ENCODE measurements at places on chromosomes 3 and 15.

DNA sequence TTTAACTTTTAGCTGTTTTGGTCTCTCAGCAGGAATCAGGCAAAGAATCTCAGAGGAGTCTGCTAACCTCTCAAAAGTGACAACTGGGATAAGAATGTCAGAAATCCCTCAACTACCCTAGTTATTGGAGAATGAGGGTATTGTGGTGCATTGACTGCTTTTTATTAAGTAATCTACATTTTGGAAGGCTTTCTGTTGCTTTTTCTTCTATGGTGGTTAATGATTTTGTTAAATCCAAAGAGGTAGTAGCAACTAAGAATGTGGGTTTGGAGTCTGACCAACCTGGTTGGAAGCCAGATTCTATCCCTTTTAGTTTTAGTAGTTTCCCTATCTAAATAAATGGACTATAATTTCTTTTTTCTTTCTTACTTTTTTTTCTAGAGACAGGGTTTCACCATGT is 94.7 kb upstream of the RNF7 start:
- DNase-seq: no peak

- DNase-seq: no peak
These were observed 147.3 kb downstream of the THSD4 start for GRCh38 chr15:71262599-71262998.

GRCh38 chr15:100120111-100120510 is 221.7 kb downstream of the ADAMTS17 start:
- no peak for DNase-seq

GRCh38 chr3:25156626-25157025 is 271.4 kb upstream of the RARB start:
- DNase-seq: no peak

DNA sequence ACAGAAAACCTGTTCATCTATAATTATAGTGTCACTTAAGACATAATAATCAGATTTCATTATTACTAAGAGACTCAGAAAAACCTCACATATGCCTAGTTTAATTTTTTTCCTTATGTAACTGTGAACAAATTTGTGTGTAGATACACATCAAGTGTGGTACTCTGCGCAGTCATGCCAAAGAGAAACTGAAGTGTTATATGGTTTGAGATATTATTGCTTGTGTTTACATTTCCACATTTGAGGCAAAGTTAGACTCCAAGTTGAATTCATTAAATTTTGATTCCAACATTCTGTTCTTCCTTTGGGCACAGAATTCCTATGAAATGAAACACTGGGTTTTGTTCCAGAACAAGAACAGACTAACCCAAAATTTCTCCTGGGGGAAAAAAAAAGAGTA is 2.2 kb downstream of the MBNL1 start:
- no peak for DNase-seq

- no peak for DNase-seq
These were observed 554.8 kb downstream of the NAALADL2 start for GRCh38 chr3:175413926-175414325.

DNA sequence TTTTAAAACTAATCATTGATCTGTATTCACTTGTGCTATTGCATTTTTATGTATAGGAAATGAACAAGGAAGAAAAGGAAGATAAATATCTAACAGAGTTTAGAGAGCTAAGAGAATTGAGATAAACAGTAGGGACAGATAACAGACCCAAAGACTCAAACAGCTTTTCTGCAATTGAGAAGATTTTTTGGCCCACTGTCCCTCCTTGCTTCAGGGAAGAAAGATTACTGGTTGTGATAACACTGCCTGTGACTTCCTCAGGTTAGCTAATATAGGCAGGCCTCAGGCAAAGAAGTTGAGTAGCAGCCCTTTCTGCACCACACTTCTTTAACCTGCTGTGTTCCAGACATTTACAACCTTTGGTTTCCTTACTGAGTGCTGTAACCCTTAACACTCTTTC is 2.7 kb upstream of the COX17 start:
- no peak for DNase-seq

- no peak for DNase-seq
These were observed 116.9 kb downstream of the SLC9A9 start for GRCh38 chr3:143731320-143731719.

- peak; percentile 18 for DNase-seq
These were observed 486.0 kb upstream of the AGTR1 start for GRCh38 chr3:148211725-148212124.

Data from suppressor macrophage (primary cell).